ENCODE measurements at places on chromosomes 2 and 18. TPM values are rescaled to one million over a fixed set of nuclear protein-coding genes. Genes with fewer than 3 reads are reported as not detected.

DNA sequence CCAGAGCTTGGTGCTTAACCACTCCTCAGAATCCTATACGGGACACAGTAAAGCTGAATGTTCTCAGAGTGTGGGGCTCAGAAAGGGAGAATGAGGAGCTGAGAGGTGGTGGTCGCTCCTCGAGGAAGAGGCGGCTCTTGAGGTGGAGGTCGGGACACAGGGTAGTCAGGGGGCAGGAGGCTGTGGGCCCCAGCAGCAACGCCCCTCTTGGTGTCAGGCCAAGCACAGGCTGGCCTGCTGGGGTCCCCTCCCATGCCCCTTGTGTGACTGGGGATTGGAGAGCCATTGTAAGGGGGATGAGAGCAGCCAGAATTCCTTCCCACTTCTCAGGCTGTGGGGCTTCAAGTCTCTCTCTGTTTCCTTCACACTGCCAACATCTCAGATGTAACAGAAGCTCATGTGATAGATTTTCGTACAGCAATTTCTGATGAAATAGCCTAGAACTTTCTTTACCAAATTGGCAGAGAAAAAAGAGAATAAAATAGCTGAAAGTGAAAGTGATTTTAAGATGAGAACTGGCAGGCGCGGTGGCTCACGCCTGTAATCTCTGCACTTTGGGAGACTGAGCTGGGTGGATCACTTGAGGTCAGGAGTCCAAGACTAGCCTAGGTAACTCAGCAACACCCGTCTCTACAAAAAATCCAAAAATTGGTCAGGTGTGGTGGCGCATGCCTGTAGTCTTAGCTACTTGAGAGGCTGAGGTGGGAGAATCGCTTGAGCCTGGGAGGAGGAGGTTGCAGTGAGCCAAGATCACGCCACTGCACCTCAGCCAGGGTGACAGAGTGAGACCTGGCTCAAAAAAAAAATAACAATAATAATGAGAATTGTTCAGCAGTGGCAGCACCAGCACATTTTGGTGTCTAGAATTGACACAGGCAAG is 61.1 kb upstream of the RPL31 start:
- no peak for DNase-seq

GRCh38 chr2:216478151-216478550 is 20.5 kb upstream of the RPL37A start:
- DNase-seq, result no peak

- no peak for DNase-seq
Measured at GRCh38 chr2:62305421-62306176, 109.7 kb downstream of the B3GNT2 start.

GRCh38 chr2:101082998-101083397 is 68.2 kb downstream of the TBC1D8 start:
- DNase-seq, result no peak

GRCh38 chr2:95043300-95044093 is 18.0 kb downstream of the MAL start:
- peak; percentile 93 for DNase-seq

DNA sequence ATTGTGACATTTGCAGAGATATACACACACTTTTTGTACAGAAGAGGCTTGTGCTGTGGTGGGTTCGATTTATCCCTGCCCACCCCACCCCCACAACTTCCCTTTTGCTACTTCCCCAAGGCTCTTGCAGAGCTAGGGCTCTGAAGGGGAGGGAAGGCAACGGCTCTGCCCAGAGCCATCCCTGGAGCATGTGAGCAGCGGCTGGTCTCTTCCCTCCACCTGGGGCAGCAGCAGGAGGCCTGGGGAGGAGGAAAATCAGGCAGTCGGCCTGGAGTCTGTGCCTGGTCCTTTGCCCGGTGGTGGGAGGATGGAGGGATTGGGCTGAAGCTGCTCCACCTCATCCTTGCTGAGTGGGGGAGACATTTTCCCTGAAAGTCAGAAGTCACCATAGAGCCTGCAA is 40.0 kb downstream of the STEAP3 start:
- no peak for DNase-seq

DNA sequence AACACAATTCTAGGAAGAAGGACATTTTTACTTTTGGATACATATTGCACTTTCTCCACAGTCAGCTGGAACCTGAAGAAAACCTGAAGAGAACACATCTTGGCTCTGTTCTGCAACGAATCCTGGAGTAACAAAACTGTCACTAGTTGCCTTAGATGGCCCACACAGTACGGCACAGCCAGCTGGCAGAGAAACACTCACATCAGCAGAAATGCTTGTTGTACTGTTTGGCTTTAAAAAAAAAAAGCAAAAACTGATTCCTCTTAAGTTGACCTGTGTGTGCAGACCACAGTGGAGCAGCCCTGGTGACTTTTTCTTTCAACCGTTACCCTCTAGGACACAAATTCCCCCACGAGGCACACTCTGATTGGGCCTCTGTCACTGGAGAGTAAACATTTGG is 152.3 kb upstream of the TWIST2 start:
- no peak for DNase-seq

SOWAHC gene
- total RNA-seq, result 2.5 TPM

- DNase-seq, result no peak
Measured at GRCh38 chr2:2843969-2844548, 513.0 kb upstream of the MYT1L start.

GRCh38 chr2:232532419-232532818 is 6.5 kb downstream of the CHRND start:
- DNase-seq, result peak; percentile 70

DNA sequence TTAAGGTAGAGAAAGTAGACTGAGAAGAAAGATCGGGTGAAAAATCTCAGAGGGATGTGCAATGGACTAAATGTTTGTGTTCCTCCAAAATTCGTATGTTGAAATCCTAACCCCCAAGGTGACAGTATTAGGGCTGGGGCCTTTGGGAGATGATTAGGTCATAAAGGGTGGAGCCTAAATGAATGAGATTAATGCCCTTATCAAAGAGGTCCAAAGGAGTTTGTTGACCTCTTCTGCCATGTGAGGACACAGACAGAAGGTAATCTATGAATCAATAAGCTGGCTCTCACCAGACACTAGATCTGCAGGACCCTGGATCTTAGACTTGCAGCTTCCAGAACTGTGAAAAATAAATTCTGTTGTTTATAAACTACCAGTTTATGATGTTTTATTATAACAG is 2.7 kb upstream of the NMI start:
- DNase-seq, result no peak

CFAP53 gene
- not detected for total RNA-seq

DNA sequence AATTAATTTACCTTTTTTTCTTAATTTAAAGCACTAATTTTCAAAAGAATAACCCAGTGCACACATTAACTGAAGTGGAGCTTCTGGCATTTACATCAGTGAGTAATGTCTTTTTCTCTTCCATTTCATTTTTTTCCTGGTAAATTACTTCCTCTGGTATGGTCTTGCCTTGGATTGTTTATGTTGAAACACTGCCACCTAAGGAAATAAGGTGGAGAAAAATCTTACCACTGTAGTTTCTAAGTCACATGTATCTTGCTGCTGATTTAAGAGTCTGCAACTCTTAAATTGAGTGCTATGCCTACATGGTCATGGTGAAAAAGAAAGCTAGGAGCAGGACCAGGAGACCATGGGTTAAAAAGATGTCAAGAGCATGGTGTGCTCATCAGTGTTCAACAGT is 51.0 kb downstream of the TTC27 start:
- DNase-seq, result no peak

- DNase-seq, result no peak
Measured at GRCh38 chr2:110861616-110862260, 129.4 kb downstream of the ACOXL start.

SLC35G4 gene
- total RNA-seq, result not detected

CPSF3 gene
- 16.5 TPM for total RNA-seq

DNA sequence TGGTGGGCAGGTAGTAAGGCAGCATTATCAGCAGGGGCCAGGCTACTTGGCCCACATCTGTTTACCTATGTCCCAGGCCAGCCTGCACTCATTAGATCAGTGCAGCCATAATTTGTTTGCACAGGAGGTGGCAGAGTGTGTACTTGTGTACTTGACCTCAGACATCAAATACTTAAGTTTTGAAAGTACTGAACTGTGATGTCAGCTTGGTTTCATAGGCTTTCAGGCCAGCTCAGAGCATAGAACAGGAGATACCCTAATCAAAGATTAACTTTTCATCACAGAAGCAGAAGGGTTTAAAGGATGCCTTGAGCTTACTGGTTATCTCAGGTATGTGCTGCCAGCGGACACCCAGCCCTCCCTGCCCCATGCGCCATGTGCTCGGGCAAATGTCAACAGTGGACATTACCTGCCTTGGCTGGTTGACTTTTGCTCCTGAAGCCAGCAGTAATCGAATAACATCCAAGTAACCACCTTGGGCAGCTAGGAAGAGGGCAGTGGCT is 33.2 kb downstream of the ANKRD29 start:
- no peak for DNase-seq

GRCh38 chr2:239731998-239732665 is 293.0 kb downstream of the NDUFA10 start:
- peak; percentile 33 for DNase-seq

DNA sequence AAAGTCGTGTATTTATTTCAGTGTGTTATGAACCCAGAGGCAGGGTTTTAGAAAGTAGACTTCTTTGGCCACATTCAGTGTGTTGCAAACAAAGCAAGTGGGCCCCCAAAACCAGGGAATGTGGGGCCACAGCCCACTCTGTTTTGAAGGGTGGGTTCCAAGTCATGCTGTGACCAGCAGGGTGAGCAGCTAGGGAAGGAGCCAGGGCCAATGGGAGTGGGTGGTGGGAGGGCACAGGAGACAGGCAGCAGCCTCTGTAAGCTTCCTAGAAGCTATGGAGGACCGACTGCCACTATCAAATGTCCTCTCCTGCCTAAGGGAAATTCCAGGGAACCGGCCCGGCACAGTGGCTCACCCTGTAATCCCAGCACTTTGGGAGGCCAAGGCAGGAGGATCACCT is 50.4 kb upstream of the LYPD1 start:
- no peak for DNase-seq

IL36B gene
- not detected for total RNA-seq

GRCh38 chr2:138081225-138082073 is 117.2 kb downstream of the HNMT start:
- DNase-seq, result no peak

DNA sequence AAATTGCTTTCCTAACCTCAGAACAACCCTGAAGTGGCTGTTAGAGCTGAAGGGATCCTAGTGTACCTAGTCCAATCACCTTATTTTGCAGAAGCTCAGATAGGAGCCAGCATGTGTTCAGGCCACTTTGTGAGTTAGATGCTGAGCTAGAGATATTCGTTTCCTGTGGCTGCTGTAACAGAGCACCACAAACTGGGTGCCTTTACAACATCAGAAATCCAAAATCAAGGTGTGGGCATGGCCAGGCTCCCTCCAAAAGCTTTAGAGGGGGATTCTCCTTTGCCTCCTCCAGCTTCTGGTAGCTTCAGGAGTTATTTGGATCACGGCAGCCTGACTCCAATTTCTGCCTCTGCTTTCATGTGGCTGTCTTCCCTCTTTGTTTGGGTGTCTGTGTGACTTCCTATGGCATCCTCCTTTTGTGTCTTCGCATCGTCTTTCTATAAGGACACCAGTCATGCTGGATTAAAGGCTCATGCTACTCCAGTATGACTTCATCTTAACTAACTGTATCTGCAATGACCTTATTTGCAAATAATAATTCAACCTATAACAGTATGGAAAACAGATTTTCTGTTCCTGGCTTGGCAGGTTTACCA is 86.3 kb upstream of the TGFA start:
- DNase-seq, result no peak

GRCh38 chr2:17387591-17387990 is 130.6 kb downstream of the RAD51AP2 start:
- no peak for DNase-seq

GRCh38 chr2:83823229-83823628 is 635.9 kb downstream of the SUCLG1 start:
- DNase-seq, result no peak

DNA sequence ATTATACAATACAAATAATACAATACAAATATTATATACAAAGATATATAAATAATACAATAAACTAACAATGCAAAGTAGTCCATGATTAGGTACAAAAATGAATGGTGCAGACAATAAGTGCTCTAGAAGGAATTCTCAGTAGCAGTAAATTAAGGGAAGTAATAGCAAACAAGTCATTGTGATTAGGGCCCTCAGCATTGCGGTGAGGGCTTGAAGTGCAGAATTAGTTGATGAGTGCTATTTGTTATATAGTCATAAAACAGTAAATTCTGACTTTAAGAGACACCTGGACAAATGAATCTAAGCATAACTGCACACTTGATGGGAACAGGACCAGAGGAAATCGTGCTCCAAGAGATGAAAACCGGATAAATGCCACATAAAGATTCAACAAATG is 74.9 kb downstream of the ANKRD44 start:
- DNase-seq, result no peak

GRCh38 chr18:10402871-10403559 is 51.4 kb upstream of the APCDD1 start:
- no peak for DNase-seq

GRCh38 chr2:111534910-111535352 is 349.1 kb downstream of the ANAPC1 start:
- DNase-seq, result no peak

GRCh38 chr2:150494234-150494945 is 6.9 kb upstream of the RND3 start:
- no peak for DNase-seq

- no peak for DNase-seq
Measured at GRCh38 chr2:241302759-241303651, 12.5 kb downstream of the HDLBP start.

DNA sequence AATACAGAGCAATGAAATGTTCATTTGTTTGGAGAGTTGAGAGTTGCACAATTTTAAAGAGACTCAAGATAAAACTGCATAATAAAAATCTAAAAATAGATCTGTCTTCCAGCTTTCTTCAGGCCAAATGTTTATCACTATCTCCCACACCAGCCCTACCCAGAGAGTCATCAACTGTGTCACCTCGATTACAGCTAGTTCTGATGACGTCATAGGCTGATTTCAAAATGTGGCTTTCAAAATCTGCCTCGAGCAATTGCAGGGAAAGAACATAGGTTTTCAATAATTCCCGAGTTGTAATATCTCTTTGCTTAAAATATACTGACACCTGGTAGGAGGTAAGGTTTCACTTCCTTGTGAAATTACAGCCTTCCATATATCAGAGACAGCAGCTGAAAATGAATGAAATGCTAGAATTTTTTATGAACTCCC is 677.6 kb upstream of the ID2 start:
- no peak for DNase-seq

DQX1 gene
- not detected for total RNA-seq

- no peak for DNase-seq
Measured at GRCh38 chr2:108460345-108461037, 11.5 kb downstream of the GCC2 start.
